ENCODE measurements at places on chromosomes 3 and 15.
A peak's percentile ranks its signal among the peaks of the same experiment; 100 is the strongest.

DNA sequence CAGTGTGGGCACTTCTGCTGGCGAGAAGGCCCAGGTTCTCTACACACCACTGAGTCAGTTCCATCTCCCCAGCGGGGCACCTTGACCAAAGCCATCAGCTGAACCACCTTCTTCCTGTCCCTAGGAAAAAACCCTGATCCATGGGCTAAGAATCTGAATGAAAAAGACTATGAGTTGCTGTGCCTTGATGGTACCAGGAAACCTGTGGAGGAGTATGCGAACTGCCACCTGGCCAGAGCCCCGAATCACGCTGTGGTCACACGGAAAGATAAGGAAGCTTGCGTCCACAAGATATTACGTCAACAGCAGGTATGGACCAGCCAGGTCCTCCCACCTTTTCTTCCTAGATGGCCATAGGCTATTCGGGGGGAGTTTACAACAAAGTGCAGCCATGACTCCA lies 29.1 kb downstream of the TF start:
- DNase-seq, result no peak

DNA sequence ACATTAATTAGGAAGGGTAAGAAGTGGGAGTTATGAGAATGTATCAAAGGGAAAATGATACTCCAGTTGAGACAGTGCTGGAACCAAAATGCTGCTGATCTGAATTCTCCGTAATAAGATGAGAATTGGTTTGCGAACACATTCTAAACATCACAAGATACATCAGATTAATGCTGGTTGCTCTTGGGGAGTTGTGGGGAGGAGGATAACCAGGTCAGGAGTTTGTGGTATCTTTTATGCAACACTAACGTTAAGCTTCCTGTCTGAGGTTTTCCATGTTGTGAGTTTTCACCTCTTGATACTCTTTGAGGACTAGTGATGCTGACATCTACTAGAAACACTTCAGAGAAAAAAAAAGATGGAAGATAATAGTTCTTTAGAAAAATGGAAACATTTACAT lies 47.2 kb downstream of the PPARG start:
- peak; percentile 9 for DNase-seq

DNA sequence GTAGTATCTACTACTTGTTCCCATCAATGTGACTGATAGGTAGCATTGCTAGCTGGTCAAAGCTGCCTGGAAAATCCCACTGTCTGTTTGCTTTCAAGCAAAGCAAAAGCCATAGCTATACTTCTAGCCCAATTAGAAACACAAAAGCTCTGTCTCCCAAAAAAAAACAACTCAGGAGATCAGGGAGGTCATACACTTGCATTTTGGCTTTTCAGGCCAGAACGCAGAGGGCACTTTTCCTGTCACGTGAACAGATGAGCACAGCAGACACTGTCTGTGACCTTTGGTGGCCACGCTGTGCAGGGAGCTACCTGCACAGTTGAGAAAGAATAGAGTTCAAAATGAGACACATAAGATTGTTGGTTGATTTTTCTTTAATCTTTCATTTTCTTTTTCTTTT lies 441.7 kb upstream of the PDZRN3 start:
- DNase-seq, result no peak

DNA sequence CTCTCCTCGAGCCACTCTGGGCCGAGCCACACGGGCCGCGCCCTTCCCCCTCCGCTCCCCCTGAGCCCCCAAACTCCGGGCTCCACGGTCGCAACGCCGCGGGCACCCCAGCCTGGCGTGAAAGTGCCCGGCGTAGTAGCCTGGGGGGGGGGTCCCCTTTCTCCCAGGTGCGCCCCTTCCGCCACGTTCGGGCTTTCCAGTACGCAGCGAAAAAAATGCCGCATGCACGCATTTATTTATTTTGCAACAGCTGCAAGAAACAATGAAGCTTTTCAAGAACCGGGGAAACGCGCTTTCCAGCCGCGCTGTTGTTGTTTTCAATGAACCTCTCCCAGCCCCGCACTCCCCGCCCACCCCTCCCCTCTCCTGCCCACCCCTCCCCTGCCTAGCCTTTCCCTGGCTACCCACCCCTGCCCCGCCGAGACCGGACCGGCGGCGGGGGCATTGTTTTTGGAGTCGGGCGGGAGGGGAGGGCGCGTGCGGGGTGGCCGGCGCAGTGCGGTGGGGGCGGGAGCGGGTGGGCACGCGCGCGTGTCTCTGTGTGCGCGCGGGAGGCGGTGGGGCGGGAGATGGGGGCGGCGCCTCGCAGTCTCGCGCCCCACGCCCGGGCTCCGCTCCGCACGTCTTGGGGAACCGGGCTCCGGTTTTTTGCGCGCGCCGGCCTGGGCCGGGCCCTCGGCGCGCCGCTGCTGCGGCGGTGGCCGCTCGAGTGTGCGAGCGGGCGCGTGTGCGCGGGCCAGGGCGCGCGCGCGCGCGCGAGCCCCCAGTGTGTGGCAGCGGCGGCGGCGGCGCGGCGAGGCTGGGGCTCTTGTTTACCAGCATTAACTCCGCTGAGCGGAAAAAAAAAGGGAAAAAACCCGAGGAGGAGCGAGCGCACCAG lies at the start of gene IGF1R:
Gene IGF1R, plus strand, starts transcription at position 766 of the 880 bp plus-strand sequence. CDS start 1,043 bp downstream, outside the sequence.
- DNase-seq, result peak; percentile 90

DNA sequence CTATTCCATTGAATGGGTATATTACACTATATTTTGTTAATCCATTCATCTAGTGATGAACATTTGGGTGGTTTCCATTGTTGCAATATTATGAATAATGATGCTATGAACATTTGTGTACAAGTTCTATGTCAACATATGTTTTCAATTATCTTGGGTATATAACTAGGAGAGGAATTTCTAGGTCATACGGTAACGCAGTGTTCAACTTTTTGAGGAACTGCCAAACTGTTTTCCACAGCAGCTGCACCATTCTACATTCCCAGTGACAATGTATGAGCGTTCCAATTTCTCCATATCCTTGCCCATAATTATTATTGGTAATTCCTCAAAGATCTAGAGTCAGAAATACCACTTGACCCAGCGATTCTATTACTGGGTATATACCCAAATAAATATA lies 24.1 kb upstream of the RORA start:
- DNase-seq, result no peak

Data from brain microvascular endothelial cell (primary cell).